Kidney (tissue), 22 donors: ENCODE measurements at places on chromosomes 3 and 15.

DNA sequence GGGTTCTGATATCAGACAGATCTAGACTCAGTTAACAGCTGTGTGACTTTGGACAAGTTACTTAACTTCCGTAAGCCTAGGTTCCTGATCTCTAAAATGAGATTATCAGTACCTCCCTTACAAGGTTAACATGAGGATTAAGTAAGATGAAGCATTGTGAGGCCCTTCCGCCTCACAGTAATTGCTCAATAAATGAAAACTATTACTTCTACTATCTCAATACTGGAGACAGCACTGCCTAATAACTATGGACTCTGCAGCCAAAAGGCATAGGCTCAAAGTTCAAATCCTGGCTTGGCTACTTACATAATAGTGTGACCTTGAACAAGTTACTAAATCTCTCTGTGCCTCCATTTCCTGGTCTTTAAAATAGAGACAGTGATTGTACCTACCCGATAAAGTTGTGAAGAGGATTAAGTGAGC is 82.0 kb upstream of the ATP11B start:
- no peak for DNase-seq

GRCh38 chr3:98188545-98188944 is 22.0 kb downstream of the OR5H15 start:
- no peak for DNase-seq

- no peak for DNase-seq
Observed at GRCh38 chr3:141392897-141393734, 24.8 kb downstream of the ZBTB38 start.

DNA sequence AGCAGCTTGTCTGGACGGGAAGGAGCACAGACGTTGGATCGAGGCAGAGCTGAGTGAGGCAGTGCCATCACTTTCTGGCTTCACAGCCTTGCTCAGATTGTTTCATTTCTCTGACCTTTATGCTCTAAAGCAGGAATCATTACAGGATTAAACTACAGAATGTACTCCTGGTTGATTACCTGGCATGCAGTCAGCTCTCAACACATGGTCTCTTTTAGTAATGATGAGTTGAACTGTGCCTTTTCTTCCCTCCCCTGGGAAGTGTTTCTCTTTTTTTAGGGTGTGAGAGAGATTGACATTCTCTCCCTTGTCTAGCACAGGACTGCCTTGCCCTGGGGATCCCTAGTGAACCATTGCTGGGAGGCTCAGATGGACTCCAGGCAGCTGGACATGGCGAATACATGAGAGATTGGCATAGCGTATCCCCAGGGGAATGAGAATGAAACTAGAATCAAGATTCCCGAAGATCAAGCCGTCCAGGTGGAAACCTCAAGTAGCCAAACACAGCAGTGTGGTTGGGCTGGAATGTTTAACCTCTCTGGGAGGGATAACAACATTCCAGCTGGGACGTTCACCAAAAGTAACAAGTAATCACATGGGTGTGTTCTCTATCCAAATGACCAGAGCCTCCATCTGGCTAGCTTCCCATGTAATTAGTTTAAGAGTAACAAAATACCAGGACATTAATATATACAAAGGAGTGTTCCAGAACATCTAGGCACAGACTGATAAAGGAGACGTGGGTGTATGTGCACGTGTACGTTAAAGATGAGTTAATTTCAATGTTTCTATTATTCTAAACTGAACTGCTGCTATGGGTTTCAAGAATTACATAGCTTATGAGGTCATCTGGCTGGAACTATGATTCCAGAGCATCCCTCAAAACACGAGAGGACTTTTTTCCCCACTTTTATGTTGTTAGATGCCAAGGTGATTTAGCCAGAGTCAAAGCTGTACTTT is 118.6 kb upstream of the NR2E3 start:
- peak; percentile 72 for DNase-seq

- DNase-seq = peak; percentile 76
Observed at GRCh38 chr3:9102240-9102981, 139.1 kb upstream of the RAD18 start.

GRCh38 chr15:68921926-68922325 is 8.4 kb upstream of the SPESP1 start:
- DNase-seq = no peak

DNA sequence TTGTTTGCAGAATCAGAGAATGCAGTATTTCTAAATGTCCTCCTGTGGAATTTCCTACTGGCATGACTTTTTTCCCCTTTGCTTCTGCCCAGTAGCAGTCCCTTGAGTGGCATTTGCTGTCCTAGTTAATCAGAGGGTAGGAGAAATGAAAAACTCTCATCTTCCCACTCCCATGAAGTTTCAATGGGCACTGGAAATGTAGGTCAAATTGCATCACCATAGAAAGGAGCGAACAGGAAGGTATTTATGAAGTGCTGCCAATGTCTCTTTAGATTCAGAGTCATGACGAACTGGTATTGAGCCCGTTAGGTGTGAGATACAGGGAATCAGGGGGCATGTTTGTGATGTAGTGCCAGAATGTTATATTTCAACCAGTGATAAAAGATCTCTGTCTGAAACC is 23.2 kb downstream of the ATXN7 start:
- DNase-seq = no peak

GRCh38 chr15:68554721-68555678 is 23.8 kb upstream of the CORO2B start:
- DNase-seq = no peak

- DNase-seq = no peak
Observed at GRCh38 chr3:20056725-20057611, 16.7 kb downstream of the KAT2B start.
